ENCODE measurements at places on chromosomes 4 and X.

- peak; percentile 58 for DNase-seq
Observed at GRCh38 chr4:98260047-98260578, 1.1 kb upstream of the RAP1GDS1 start.

DNA sequence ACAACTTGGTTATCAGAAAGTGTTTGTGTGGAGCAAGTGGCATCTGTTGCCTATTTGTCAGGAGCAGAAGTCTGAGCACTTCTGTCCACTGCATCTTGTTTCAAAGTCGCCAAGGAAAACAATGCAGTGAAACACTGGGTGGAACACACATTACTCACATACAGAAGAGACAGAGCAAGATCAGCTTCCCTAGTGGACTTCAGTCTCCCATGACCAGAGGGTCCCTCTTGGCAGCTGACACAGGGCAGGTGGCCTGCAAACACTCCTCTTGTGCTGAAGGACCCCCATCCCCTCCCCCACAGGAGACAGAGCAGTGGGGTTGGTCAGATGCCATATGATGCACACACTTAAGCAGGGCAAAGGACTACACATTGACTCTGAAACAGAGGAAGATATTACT is 3.6 kb upstream of the BBS12 start:
- DNase-seq: no peak

- DNase-seq: no peak
Observed at GRCh38 chrX:34197946-34198345, 65.8 kb upstream of the FAM47A start.

- DNase-seq: no peak
Observed at GRCh38 chrX:150573106-150573505, 4.7 kb downstream of the MTM1 start.

- no peak for DNase-seq
Observed at GRCh38 chr4:124333466-124333865, 379.1 kb downstream of the ANKRD50 start.

DNA sequence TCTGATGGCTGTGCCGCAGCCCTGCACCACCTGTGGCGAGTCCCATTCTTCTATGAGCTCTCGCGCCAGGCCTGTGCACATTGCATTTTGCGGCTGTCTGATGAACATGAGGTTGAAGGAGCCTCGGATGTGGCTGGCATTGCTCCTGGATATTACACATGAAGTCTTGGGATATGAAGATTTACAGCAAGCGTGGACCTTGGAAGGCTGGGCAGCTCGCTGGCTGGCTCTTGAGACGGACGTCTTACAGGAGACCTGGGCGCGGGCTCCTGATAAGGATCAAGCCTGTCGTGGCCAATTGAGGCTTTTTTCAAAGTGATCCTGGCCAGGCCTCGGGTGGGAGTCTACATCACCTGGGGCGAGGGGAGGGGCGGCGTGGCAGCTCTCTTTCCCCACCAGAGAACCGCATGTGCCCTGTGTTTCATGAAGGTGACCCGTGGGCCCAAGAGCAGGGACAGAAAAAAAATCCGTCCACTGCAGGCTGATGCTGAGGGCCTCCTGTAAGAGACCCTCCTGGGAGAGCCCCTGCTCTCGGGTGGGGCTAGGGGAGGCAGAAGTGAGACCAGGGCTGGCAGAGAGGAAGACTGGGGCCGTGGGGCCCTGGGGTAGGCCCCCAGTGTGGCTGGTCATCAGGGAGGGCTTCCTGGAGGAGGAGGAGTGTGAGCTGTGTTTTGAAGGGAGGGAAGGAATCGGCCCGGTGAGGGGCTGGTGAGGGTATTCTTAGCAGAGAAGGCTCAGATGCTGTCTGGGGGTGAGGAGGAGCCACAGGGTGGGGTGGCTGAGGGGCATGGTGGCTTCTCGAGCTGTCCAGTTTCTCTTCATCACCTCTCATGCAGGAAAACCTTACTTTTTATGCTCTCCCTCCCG is 23.6 kb downstream of the CPZ start:
- DNase-seq: no peak

DNA sequence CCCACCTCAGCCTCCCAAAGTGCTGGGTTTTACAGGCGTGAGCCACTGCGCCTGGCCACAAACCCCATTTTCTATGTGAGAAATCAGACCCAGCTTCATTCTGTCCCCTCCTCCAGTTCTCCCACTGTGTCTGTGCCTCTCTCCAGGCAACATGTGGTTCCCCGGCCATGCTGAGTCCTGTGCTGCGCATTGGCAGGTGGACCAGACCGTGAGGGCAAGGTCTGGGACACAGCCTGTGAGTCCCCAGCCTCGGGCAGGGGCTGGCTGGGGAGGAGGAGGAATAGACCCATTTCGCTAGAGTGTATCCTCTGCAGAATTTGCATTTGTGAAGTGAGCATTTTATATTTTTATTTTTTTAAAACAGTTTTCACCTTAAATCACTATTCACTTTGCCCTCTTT is 21.5 kb upstream of the CLDN24 start:
- no peak for DNase-seq

DNA sequence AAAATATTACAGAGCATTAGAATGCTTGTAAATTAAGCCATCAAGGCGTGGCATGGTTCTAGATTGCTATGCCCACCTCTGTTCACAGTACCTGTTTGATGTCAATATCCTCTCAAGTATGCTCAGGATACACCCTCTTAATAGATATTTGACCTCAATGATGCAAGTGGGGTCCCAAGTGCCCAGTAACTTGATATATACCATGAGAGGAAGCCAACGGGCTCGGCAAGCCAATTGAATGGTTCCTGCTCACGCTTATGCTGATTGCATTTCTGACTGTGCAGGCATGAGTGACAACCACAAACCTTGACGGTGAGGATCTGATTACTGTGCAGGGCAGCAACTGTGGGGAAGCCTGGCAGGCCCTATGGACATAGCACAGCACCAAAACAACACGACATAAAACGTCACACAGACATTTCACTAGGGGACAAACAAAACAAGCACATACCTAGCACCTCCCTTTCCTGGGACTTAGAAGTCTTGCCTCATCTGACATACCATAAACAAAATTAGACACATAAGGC is 179.1 kb upstream of the ETNPPL start:
- DNase-seq: peak; percentile 50

GRCh38 chr4:40173470-40173875 is 23.4 kb upstream of the RHOH start:
- DNase-seq: no peak

DNA sequence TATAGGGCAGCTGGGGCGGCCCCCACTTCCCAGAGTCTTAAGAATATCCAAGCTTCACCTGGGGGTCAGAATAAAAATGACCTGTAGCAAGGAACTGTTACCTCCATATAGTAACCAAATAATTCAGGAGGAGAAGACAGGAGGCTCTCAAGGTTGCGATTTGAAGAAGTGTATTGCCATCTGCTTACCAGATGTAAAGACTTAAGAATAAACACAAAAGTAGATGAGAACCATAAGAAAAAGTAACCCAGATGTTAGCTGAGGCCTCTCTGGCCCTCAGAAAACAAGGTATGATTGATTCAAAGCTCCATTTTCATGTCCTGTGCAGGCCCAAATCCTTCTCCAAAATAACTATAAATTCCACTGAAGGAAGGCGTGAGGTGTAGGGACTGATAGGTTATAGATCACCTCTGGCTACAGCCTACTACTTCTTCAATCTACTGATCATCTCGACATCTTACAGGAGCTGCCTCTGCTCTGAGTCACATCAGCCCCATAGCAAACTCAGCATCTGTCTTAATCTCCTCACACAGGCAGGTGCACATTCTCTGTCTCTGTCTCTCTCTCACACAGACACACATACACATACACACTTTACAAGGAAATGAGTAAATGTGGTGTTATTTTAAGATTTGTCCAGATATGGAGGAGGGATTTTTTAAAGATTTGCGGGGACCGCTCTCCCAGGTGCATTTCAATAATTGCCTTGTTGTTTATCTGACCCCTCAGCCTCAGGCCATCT is 193.9 kb upstream of the EDNRA start:
- no peak for DNase-seq
